ENCODE measurements at places on chromosomes 6 and 20.

- DNase-seq = no peak
These were observed 41.5 kb downstream of the SNRNP48 start for GRCh38 chr6:7631466-7631865.

- no peak for DNase-seq
These were observed 114.0 kb upstream of the FKBP1C start for GRCh38 chr6:63097222-63097621.

GRCh38 chr6:34490390-34491090 is 24.7 kb downstream of the PACSIN1 start:
- no peak for DNase-seq

DNA sequence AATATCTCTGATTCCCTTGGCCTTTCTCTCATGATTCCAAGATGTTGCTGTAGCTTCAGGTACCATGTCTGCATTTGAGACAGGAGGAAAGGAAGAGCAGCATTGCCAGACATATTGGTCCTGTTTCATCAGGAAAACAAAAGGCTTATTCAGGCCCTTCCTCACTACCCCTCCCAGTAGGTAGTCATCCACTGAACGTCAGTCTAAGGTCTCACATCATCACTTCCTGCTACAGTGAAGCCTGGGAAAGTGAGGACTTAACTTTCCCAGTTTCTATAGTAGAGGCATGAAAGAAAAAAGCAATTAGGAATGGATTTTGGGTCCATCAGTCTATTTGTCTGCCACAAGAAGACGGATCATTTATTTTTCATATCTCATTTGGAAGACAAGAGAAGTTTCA is 85.7 kb upstream of the SOX4 start:
- DNase-seq = no peak

GRCh38 chr6:22556266-22556665 is 13.1 kb upstream of the HDGFL1 start:
- no peak for DNase-seq

- DNase-seq = no peak
These were observed 523 bp upstream of the COX7A2 start for GRCh38 chr6:75244063-75244584.

All from SW 1271 (cell line).